ENCODE measurements at places on chromosomes 2 and 18.

- no peak for DNase-seq
These were observed 969.7 kb downstream of the DSC3 start for GRCh38 chr18:30072609-30073385.

DNA sequence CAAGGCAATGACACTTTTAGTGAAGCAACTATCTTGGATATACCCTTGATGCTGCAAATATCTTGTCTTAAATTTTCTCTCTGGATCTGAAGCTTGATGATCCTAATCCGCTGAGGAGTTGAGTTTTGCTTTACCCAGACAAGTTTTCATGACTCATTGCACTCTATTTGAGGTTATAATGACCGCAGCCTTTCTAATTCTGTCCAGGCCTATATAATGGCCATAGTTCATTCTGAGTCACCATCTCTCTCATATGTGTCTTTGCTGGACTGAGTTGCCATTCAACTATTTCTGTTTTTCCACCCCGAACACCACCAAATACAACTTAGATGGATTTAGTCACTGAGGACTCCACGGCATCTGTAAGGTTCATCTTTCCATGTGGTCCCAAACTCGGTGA is 802.1 kb upstream of the FAM98A start:
- DNase-seq, result no peak

DNA sequence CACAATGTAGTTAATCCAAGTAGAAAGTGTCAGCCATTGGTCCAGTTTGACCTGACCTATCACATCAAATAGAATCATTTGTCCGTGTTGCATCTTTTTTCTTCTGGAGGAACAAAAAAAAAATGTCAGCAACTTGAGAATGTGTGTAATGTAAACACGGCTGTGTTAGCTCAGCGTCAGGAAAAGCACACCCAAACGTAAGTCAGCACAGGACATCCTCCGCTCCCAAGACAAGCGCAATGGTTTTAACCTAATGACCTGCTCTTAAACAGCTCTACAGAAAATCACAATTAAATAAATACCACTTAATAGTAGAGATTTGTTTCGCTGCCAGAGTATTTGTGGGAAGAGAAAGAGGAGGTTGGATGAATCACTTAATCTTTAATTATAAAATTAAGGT is 59.4 kb downstream of the OSR1 start:
- DNase-seq, result no peak

GRCh38 chr2:219252570-219252899 is 508 bp upstream of the TUBA4B start:
- DNase-seq, result no peak

GRCh38 chr2:176074919-176075425 is 8.8 kb downstream of the EVX2 start:
- DNase-seq, result no peak

GRCh38 chr2:1082456-1083205 is 132.0 kb downstream of the SNTG2 start:
- DNase-seq, result no peak

GRCh38 chr2:97354576-97354975 is 235.1 kb downstream of the ANKRD36B start:
- no peak for DNase-seq

DNA sequence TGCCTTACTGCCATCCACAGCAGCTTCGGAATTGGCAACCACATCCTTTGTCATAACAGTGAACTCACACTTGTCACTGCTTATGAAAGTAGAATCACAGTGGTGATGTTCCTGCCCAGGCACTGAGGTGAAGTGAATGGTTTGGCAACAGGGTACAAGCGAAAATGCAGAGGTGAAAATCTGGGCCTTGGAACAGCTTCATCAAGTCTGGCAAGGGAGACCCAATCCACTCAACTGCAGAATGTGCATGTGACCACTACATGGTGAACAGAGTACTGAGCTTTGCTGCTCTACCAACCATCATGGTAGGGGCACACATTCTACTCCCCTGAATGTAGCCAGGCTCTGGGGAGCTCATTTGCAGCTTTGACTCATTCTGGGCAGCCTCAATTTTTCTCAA is 15.0 kb upstream of the SKA1 start:
- no peak for DNase-seq

DNA sequence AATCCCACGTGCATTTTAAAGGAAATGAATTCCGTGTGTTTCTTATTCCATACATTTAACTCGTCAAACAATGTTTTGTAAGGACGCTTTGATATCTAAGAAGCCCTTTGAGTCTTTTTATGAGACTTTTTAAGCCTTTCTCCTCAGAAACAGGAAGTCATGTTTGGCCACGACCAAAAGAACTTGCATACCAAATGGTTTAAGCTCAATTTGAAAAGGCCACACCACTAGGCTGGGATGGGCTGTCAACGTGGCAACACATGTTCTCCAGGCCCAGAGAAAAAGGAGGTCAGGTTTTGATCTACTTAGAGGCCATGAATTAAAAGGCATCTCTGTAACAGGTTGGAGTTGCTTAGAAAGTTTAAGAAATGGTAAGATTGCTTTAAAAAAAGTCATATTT is 441.8 kb downstream of the CMPK2 start:
- no peak for DNase-seq

- DNase-seq, result no peak
These were observed 149.5 kb downstream of the CCBE1 start for GRCh38 chr18:59547581-59548182.

DNA sequence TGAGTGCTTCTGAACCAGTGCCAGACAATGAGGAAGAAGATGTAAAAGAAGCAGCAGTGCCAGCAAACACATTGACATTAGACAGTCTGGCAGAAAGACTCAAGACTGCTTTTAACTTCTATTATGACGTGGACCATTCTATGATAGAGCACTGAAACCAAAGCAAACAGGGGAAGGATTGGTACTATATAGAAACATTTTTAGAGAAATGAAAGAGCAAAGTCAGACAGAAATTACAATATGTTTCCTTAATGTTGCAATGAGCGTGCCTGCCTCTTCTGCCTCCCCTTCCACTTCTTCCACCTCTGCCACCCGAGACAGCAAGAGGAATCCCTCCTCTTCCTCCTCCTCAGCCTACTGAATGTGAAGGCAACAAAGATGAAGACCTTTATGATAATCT is 39.7 kb downstream of the DHX57 start:
- DNase-seq, result no peak

DNA sequence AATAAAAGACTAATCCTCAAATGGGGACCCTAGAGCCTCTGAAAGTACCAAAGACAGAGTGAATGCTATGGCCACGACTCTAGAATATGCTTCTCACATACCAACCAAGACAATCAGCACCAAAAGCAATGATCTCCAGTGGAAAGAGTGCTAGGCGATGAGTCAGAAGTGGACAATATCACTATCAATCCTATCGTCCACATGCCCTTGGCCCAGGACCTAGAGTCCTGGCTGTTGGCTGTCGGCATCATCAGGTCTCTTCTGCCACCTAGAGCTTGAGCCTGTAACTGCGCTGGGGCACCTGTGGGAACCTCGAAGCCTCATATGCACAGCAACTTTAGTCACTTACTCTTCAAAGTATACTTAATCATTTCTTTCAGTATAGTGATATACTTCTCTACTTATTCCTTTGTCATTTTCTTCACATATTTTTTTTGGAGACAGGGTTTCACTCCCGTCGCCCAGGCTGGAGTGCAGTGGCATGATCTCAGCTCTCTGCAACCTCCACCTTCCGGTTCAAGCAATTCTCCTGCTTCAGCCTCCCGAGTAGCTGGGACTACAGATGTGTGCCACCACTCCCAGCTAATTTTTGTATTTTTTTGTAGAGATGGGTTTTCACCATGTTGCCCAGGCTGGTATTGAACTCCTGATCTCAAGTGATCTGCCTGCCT is 29.7 kb downstream of the NOL10 start:
- no peak for DNase-seq

DNA sequence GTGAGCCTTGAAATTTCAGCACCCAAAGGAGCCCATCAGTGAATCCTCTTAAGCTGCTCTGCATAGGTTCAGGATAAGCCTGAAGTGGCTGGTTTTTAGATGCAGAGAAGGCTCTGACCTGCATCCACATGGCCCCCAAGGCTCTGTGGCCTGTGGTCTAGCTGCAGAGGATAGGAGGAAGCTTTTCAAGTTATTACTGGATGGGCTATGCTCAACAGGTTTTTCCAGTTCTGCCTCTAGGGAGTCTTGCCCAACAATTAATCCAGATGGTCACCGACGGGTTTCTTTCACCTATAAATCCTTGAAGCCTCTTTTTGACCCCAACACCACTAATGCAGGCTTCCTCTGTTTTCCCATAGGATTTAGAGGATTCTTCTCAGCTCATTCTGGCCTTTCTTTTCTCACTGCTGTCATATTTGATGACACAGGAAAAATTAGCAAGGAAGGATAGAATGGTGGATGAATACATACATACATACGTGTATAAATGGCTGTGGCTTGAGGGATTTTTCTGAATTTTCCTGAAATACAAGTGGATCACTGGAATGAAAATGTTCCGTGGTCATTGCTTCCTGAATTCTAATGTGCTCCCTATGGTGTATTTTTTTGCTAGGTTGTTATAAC is 52.2 kb upstream of the BCL2L11 start:
- no peak for DNase-seq

GRCh38 chr2:124559236-124559635 is 534.1 kb downstream of the CNTNAP5 start:
- no peak for DNase-seq

GRCh38 chr2:181008407-181008806 is 28.0 kb downstream of the UBE2E3 start:
- DNase-seq, result no peak

DNA sequence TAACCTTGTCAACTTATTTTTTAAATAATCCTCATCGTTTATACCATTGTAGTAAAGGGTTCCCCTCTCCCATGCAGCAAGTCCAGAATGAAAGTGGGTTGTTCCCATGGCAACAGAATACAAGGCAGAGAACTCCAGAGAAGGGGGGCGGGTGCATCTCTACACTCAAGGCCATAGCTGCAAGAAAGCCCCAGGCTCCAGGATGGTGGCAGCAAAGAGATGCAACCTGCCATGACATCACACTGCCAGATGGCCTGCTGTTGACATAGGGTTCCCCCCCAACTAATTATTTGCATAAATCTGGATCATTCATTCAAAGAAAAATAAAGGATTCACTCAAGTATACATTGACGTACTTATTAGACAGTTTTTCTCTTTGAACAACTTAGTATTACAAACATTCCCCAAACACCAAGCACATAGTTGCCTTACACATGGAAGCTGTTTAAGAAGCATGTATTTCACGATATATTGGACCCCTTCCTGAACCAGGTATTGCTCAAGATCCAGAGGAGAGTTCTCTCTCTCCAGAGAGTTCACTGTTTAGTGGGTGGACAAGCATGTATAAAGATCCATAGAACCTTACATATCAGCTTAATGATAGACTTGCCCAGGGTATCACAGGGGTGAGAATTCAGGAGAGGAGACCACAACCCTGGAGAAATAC is 87.4 kb upstream of the KLF7 start:
- no peak for DNase-seq

DNA sequence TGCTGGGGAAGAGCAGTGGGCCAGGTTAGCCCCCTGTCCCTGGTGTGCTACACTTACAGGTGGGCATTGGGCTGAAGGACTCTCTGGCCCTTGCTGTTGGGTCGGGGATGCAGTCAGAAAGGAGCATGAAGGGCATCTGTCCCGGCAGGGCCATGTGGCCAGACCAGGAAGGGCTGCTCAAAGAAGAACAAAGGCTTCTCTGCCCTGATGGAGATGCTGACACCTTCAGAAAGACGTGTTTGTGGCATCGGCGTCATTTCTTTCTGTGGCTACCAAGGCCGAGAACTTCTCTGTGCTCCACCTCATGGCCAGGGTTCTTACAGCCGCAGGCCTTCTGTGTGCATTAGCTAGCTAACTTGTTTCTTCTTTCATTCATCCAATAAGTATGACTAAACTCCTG is 239.1 kb downstream of the FAM210A start:
- DNase-seq, result no peak

GRCh38 chr18:36114251-36114650 is 14.9 kb downstream of the SLC39A6 start:
- DNase-seq, result no peak

- DNase-seq, result no peak
These were observed 35.7 kb downstream of the ACKR3 start for GRCh38 chr2:236605345-236605734.

GRCh38 chr2:30385327-30385726 is 61.7 kb upstream of the LCLAT1 start:
- no peak for DNase-seq

DNA sequence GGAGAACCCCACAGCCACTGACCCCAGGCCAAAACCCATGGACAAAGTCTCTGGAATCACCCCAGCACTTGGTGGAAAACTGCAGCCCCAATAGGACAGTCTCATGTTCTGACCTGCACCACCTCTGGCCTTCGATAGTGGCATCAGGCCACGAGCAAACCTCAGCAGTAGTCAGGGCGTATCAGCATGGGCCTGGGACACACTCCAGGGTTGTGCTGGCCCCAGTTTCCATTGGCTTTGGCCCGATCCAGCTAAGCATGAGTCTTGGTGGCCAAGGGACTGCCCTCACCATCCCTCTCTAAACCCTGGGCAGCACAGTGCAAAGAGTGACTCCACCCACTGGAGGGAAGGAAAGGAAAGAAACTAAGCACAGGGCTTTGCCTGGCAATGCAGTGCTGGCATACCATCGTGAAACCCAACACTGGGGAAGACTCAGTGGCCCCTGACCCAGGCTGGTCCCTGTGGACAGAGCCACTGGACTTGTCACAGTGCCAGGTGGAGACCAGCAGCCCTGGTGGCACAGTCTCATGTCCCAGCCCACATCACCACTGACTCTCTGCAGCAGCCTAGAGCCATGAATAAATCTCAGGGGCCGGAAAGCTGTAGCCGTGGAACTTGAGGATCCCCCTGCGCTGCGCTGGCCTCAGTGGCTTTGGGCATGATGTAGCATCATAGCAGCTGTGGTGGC is 46.3 kb downstream of the ZNF519 start:
- no peak for DNase-seq

GRCh38 chr2:23636426-23636825 is 251.4 kb downstream of the KLHL29 start:
- no peak for DNase-seq

DNA sequence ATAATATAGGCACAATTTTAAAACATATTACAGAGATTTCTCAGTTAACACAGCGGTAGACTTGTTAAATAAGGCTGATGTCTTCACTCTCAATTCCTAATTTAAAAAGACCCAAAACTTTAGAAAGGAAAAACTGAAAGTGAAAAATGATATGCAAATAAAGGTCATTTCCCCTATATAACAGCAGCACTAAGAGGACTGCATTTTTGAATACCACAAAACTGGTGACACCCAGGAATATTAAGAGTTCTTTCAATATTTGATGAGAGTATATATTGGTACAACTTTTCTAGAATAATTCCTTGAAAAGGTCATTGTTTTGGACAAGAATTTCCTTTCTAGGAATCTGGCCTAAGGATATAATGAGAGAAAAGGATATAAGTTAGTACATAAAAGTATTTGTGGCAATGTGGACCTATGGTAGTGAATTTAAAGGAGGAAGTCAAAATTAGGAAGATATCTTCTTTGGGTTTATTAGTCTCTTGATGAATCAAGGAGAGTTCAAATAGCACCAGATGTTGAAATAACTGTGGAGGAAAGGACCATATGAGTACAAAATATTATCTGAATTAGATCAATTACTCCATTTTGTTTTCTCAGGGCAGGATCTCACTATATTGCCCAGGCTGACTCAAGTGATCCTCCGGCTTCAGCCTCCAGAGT is 70.3 kb downstream of the TMEM237 start:
- DNase-seq, result no peak

GRCh38 chr2:176582990-176583481 is 313.8 kb downstream of the MTX2 start:
- DNase-seq, result no peak

GRCh38 chr2:174337337-174338146 is 2.8 kb downstream of the SP9 start:
- no peak for DNase-seq

- no peak for DNase-seq
These were observed 34.9 kb downstream of the SCN1A start for GRCh38 chr2:166092889-166093288.
